ENCODE measurements at places on chromosomes 6 and 20.

DNA sequence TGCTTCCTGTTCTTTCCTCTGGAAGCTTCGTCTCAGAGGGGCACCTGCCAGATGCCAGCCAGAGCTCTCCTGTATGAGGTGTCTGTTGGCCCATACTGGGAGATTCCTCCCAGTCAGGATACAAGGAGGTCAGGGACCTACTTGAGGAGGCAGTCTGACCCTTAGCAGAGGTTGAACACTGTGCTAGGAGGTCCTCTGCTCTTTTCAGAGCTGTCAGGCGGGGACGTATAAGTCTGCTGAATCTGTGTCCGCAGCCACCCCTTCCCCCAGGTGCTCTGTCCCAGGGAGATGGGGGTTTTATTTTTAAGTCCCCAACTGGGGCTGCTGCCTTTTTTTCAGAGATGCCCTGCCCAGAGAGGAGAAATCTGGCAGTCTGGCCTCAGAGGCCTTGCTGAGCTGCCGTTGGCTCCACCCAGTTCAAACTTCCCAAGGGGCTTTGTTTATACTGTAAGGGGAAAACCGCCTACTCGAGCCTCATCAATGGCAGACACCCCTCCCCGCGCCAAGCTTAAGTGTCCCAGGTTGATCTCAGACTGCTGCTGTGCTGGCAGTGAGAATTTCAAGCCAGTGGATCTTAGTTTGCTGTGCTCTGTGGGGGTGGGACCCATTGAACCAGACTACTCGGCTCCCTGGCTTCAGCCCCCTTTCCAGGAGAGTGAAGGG lies 326.7 kb downstream of the BCKDHB start:
- no peak for DNase-seq

DNA sequence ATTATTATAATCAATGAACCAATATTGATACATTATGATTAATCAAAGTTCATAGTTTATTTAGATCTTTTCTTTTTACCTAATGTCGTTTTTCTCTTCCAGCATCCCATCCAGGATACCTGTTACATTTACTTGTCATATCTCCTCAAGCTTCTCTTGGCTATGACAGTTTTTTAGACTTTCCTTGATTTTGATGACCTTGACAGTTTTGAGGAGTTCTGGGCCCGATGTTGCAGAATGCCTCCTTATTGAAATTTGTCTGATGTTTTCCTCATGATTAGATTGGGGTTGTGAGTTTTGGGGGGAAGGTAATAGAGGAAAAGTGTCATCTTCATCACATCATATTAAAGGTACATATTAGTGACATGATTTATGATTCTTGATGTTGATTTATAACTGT lies 3.8 kb upstream of the SIRPD start:
- no peak for DNase-seq

DNA sequence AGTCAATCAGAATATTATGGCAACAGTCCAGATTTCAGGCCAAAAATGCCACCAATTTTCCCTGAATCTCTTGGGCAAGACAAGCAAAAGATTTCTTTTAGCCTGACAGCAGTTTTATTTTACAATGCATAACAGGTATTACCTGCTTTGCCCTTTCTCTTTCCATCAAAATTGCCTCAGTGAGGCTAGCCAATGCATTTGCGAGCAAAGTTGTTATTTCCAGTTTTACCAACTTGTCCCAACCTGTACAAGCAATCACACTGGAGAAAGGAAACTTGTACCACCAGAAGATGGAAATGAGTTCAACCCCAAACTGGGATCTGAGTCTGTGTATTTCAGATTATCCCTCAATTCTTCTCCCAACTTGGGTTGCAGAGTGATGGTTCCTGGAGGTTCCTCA lies 279.9 kb upstream of the CDYL start:
- no peak for DNase-seq

GRCh38 chr20:62042025-62042820 lies 23.5 kb downstream of the TAF4 start:
- DNase-seq: no peak

GRCh38 chr6:56671651-56672461 lies 29.2 kb upstream of the DST start:
- no peak for DNase-seq

- DNase-seq: no peak
Observed at GRCh38 chr6:124539096-124539495, 423.1 kb upstream of the RNF217 start.

All from effector memory CD4-positive, alpha-beta T cell (primary cell).